Activated CD4-positive, alpha-beta T cell treated with anti-CD3 and anti-CD28 coated beads, Interleukin-2, amount 50 U/mL, for 48 hours (primary cell): ENCODE measurements at places on chromosomes 12 and 14.

- no peak for DNase-seq
Observed at GRCh38 chr14:90681929-90682328, 134.3 kb downstream of the TTC7B start.

DNA sequence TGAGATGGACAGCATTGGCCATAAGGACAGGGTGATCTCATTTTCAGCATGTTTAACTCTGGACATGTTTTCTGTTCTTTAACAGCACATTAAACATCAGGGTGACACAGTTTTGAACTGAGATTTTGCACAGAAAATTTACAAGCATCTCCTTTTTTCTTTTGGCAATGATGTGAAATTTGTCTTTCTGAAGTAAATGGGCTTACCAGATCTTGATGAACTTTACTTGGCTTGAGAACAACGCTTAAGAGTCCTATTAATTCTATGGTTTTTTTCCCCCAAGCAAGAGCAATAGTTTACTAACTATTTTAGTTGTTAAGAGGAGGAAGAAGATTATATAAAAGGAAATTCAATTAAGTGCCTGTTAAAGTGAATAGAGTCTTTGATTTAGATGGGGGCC is 491.0 kb downstream of the SNAPC1 start:
- no peak for DNase-seq

DNA sequence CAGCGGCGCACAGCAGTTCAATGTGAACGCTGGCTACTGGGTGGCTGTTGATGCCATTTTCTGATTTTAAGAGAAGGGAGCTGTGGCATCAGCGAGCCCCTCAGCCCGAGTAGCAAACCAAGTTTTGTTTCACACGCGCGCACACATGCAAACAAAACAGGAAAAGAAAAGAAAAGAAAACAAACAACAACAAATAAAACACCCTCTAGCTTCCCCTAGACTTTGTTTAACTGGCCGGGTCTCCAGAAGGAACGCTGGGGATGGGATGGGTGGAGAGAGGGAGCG is 540 bp downstream of the PAX9 start:
- no peak for DNase-seq

- DNase-seq = no peak
Observed at GRCh38 chr12:21353487-21353886, 18.8 kb upstream of the SLCO1A2 start.

- DNase-seq = no peak
Observed at GRCh38 chr12:49643961-49644619, 20.7 kb downstream of the PRPF40B start.

- no peak for DNase-seq
Observed at GRCh38 chr12:132695431-132695830, 8.0 kb downstream of the PXMP2 start.

GRCh38 chr12:77979597-77980250 is 149.0 kb downstream of the NAV3 start:
- DNase-seq = no peak

GRCh38 chr12:53677800-53678148 is 1.9 kb upstream of the ATP5MC2 start:
- DNase-seq = no peak

DNA sequence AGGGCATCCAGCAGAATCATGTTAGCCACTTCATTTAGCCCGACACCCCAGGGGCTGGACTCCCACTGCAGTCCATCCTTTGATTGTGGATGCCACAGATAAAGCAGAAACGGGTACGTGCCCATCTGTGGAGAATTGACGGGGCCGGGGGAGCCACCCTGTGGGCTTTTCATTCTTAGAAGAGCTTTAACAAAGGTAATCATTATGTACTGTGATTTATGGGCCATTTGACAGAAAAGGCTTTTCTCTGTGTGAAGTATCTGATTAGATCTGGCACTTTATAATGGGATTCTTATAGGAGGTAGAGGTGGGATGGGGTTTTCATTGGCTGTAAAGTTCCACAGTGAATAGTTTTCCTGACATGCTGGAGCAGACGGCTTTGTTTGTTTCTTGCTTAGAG is 40.4 kb downstream of the AACS start:
- DNase-seq = no peak

DNA sequence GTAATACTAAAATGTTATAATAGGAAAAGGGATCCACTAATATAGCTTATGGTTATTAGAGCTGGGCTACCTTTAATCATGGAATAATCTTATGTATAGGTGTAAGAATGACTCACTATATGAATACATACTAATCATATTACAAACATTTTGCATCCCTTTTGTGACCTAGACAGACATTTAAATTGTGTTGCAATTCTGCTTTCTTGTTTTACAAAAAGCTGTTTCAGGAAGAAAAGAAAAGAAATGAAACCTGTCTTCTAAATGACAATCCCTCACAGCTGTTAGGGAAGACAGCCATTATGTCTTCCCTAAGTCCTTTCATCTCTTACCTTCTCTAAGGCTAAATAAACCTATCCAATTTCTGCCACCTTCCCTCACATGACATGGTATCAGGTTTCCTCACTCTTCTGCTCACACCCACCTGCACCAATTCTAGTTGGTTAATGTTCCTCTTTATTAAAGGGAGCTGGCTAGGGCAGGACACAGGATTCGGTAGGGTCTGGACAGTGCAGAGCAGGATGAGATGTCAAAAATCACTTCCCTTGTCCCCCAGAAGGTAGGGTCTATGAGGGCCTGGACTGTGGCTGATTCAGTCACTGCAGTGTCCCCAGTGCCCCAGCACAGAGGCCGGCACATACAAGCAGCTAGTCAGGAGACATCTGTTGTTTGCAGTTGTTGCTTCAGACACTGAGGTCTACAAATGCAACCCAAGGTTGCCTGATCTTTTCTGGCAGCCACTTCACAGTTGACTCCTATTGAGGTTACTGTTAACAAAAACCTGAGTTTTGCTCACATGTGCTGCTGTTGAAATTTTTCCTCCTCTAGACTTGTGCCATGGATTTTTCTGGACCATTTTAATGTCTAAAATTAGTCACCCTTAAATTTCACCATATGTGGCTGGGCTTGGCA is 3.7 kb downstream of the DHRS7 start:
- no peak for DNase-seq

DNA sequence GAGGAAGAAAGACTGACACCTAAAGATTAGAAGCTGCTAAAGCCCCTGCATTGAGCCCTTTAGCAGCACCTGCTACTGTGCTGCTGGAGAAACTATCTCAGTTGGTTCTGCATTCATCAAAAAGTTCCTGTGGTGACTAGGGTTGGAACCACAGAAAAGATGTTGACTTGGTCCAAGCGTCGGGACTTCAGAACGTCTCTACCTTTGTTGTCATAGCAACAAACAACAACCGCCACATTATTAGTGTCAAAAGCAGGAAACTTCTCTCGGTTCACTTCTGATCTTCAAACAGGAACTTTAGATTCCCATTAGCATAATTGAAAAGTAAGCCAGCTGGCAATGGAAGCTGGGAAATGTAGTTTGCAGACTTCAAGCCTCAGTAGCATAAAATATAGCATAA is 368.0 kb downstream of the SEC23A start:
- no peak for DNase-seq

DNA sequence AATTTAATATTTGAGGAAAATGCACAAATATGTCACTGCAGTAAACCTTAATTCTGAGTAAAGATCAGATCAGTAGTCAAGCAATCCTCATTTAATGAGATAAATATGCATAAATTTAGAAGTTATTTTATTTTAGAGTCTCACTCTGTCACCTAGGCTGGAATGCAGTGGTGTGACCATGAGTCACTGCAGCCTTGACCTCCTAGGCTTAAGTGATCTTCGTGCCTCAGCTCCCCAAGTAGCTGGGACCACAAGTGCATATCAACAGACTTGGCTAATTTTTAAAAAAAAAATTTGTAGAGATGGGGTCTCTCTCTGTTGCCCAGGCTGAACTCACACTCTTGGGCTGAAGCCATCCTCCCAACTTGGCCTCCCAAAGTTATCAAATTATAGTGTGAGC is 41.3 kb downstream of the LMO3 start:
- no peak for DNase-seq

- DNase-seq = no peak
Observed at GRCh38 chr12:43285159-43285598, 266.8 kb downstream of the ADAMTS20 start.
